ENCODE measurements at places on chromosomes 5 and 9.

- DNase-seq = no peak
These were observed 1.3 kb downstream of the ZBTB34 start for GRCh38 chr9:126861707-126862103.

DNA sequence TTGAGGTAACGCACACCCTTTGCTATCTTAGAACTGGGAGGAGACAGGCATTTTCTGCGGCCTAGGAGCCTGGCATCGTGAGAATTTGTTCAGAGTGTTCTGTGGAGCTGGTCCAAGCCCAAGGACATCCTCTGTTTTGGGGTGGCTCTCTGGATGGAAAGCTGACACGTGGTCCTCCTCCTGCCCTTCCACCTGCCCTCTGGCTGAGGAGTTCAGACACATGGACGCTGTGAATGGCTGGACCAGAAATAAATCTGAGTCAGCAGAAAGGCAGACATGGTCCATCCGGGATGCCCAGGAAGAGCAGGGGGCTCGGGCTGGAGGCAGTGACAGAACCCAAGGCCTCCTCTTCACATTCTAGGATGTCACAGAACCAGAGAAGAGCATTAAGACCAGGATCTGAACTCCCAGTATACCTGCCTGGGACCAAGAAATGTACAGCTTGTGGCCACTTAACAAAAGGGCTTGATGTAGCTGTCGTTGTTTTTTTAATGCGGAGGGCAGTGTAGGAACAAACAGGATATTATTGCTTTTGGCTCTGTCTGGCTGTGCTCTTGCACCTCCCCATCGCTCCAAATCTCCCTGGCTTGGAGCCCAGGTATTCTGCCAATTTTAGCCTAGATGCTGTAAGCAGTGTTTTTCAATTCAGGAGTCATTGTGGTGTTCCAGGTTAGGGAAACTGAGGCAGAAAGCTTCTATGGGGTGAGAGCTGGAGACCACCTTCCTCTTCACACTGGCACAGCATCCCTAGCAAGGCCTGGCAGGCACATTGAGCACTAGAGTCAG lies 2.4 kb downstream of the CKMT2 start:
- no peak for DNase-seq

GRCh38 chr9:90140131-90140818 lies 502.3 kb downstream of the DIRAS2 start:
- DNase-seq = no peak

- DNase-seq = no peak
These were observed 4.5 kb downstream of the GLDC start for GRCh38 chr9:6641056-6641455.

- DNase-seq = peak; percentile 67
These were observed 755.4 kb upstream of the CTNND2 start for GRCh38 chr5:12659686-12660085.

GRCh38 chr9:128042043-128042442 lies 25.1 kb downstream of the NAIF1 start:
- DNase-seq = no peak

DNA sequence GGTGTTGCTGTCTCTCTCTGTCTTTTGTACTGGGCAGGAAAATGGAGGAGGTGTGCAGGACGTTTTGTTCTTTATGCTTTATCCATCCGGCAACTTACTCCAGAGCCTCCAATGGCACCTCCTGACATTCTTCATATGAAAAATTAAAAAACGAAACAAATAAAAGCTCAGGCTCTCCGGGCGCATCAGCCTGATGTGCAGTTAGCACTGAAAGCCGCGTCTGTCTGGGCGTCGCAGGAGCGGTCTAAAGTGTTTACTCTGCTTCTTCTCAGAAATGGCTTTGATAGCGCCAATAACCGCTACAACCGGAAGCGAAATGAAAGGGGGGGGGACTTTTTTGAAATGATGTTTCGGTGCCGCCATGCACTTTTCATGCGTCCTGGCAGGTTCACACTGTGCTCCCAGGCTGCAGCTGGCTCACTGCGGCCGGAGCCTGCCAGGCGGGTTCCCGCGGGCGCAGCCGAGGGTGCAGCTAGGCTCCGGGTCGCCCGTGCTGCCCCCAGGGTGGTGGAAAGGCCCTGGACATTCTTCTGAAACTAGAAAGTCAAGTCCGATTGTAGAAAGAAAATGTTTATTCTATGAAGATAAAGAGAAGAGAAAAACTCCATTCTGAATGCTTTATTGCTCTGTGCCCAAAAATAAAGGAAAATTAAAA lies 407.7 kb upstream of the IRX1 start:
- DNase-seq = peak; percentile 87

GRCh38 chr9:33778700-33779351 lies 16.5 kb upstream of the PRSS3 start:
- peak; percentile 77 for DNase-seq

GRCh38 chr5:170484847-170485615 lies 18.8 kb upstream of the KCNIP1 start:
- DNase-seq = no peak

DNA sequence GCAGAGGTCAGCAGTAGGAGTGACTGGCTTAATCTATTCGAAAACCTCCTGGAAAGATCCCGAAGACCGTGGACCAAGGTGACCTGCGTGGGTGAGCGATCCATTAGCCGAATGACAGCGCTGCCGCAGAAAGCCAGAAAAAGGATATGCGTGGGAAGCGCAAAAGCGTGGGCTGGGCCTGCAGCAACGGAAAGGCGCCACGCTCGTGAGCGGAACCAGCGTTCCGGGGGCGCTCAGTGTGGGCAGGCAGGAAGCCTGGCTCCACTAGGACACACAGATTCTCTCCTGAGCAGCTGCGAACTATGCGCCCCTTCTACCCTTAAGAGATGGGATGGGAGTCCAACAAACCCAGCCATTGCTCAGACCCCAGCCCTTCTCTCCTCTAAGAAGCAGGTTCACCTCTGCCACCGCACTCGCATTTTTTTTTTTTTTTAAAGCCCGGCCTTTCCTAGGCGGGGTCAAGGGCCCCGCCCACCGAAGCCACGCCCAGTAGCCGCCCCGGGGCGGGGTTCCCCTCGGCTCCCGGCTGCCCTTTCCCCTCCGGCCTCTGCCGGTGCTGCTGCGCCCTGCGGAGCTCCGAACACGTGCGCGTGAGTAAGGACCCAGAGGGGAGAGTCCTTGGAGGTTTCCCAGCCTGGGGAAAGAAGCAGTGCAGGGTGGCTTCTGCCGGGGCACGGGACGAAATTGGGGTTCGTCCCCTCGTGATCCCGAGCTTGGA lies 19.8 kb upstream of the MATR3 start:
- peak; percentile 54 for DNase-seq

DNA sequence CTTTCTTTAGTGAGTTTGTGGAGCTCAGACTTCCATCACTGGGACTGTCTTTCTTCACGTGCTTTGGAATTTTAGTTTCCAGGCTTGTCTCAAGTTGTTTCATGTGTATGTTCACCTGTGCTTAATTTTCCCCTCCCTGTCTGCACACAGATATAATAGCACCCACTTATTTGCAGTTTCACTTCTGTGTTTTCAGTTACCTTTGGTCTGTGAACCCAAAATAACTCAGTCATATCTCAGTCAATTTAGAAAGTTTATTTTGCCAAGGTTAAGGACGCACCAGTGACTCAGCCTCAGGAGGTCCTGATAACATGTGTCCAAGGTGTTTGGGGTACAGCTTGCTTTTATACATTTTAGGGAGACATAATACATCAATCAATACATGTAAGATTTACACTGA lies 330.4 kb downstream of the ICE1 start:
- DNase-seq = no peak

GRCh38 chr5:83539463-83539790 lies 67.9 kb downstream of the VCAN start:
- DNase-seq = no peak

DNA sequence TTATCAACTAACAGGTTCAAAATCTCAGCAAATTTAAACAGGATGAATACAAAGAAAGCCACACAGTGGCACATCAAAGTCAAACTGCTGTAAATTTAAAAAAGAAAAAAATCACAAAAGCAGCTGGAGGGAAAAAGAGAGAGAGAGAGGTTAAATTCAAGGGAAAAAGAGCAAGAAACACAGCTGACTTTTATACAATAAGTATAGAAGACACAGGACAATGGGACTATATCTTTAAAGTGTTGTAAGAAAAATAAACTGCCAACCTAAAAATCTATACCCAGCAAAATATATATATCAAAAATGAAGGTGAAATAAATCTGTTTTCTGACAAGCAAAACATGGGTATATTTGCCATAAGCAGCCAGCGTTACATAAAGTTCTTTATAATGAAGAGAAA lies 261.5 kb downstream of the TLE1 start:
- no peak for DNase-seq

- DNase-seq = no peak
These were observed 55.3 kb upstream of the ALDH1A1 start for GRCh38 chr9:73007966-73008672.

- DNase-seq = peak; percentile 22
These were observed 7.4 kb upstream of the PPP3R2 start for GRCh38 chr9:101601904-101602765.

GRCh38 chr9:90641884-90642487 lies 638 bp downstream of the DIRAS2 start:
- DNase-seq = peak; percentile 35

- no peak for DNase-seq
These were observed 63.7 kb upstream of the CACNA1B start for GRCh38 chr9:137813651-137814415.

GRCh38 chr5:37189355-37189754 lies 59.8 kb downstream of the CPLANE1 start:
- no peak for DNase-seq

DNA sequence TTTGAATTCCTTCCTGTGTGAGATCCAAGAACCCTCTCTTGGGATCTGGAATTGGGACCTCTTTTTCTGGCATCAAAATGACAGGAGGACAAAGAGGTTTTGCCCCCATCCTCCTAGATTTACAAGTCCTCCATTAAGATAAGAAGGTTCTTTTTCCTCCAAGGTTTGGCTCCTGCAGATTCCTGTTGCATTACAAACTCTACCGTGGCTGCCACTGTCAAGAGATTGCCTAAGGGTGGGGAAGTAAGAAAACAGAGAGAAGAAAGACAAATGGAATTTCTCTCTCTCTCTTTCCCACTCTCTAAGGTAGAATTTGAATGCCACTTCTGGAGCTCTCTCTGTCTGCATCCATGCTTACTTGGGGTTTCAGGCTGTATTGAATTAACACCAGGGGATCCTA lies 12.0 kb upstream of the SVEP1 start:
- DNase-seq = no peak

DNA sequence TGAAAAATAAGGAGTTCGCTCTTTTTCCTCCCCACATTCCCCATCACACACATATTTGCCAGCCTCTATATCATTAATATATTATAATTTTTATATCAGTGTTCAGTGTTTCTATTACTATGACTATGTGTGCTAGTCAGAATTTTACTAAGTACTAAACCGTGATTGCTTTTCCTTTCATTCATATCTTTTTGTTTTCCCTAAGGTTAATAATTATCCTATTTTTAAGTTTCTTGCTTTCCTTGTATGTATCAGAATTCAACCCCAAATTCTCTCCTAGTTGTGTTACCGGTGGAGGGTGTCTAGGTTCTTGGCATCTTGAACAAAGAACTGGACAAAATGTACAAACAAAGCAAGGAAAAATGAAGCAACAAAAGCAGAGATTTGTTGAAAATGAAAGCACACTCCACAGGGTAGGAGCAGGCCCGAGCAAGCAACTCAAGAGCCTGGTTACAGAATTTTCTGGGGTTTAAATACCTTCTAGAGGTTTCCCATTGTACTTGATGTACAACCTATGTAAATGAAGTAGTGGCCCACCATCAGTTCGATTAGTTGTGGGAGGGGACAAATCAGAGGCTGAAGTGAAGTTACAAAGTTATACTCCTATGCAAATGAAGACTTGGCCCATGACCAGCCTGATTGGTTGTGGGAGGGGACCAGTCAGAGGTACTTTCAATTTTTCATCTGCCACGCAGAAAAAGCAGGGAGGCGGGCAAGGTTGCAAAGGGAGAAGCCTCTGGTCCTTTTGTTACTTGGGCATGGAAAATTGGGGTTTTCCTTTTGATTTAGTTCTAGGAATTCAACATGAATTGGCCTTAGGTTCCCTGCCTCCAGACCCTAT lies 43.8 kb downstream of the KIAA1191 start:
- no peak for DNase-seq

GRCh38 chr9:77177894-77178794 lies 810 bp downstream of the VPS13A start:
- peak; percentile 20 for DNase-seq

- DNase-seq = no peak
These were observed 48.9 kb upstream of the CDKN2AIPNL start for GRCh38 chr5:134460551-134460950.

DNA sequence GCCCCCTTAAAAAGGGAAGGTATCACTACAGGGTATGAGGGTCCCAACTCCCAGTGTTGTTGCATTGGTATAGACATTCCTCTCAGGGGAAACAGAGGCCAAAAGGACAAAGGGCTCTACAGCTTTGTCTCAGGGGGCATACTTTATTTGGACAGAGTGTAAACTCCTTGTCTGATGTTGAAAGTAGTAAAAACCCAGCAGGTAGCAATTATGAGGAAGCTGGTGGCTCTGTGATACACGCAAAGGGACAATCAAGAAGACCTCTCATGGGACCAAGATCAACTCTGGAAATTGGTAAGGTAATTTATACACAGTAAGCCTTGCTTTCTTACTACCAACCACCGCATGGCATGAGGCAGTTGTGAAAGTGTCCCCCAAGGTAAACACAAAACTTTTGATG lies 764.6 kb downstream of the CDH12 start:
- DNase-seq = no peak

- no peak for DNase-seq
These were observed 467.3 kb upstream of the CLINT1 start for GRCh38 chr5:158326256-158326655.

DNA sequence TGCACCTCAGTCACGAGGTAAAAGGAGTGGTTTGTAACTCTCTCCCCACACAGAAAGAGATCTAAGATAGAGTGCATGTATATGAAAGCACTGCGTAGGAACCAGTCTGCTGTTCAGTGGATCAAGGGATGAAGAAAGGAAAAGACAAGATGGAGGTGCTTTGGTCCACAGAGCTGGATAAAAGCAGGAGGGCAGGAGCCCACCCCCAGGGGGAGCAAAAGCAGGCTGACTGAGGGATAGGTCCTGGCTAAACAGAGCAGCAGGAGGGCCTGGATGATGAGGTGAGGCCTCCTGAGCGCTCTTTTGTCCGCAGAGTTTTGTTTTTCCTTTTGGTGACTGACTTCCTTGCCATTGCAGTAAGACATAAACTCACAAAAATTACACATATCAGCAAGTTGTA lies 293.5 kb upstream of the C9orf72 start:
- no peak for DNase-seq

DNA sequence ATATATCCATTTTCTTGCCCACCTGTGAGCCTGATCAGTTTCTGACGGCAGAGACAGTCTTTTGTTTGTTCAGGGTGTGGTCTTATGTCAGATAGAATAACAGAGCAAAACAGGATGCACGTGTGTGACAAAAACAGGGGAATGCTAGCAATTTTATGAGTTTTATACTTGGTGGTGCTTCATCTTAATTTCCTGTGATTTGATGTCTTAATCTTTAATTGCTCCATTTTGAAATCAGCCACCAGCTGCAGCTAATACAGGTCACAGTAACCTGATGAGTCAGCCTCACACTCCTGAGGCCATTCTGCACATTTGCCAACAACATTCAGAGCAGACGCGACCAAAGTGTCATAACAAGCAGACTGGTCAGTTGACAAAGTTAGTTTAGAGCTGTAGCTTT lies 42.3 kb upstream of the JMY start:
- no peak for DNase-seq

GRCh38 chr5:664994-665360 lies 28.2 kb downstream of the TPPP start:
- DNase-seq = no peak

- DNase-seq = no peak
These were observed 61.0 kb downstream of the SUB1 start for GRCh38 chr5:32646061-32646969.
